ENCODE measurements at places on chromosomes 2 and 18.

- DNase-seq: no peak
These were observed 38.3 kb upstream of the SLC14A2 start for GRCh38 chr18:45576931-45577330.

DNA sequence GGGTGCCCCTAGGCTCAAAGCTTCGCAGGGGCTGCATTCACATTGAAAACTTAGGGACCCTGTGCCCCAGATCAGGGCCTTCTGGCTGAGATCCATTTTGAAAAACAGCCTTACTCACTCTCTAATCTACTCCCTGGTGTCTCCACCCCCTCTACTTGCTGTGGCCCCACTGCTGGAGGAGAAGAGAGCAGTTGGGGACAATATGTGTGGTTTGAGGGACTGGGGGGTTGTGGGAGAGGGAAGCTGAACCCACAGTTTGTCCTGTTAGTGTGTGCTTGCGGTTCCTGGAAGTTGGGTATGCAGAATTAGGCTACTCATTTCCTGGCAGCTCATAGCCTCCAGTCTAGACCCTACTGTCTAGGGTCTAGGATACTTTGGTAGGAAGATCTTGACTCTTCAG is 211.4 kb downstream of the PRKCE start:
- peak; percentile 92 for DNase-seq

DNA sequence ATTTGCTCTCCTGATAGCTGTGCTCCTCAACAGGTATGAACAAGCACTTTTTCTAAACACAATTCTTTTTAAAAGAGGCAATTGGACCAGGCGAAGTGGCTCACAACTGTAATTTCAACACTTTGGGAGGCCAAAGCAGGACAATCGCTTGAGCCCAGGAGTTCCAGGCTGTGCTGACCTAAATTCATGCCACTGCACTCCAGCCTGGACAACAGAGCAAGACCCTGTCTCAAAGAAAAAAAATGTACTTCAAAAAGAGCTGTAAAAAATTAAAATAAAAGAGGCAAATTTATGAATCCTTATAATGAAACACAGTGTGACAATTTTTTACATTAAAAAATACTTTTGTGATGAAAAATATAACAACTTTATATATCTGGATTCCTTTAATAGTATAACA is 1.8 kb upstream of the FAM124B start:
- DNase-seq: no peak

- DNase-seq: no peak
These were observed 7.3 kb upstream of the DUSP2 start for GRCh38 chr2:96152304-96153161.

DNA sequence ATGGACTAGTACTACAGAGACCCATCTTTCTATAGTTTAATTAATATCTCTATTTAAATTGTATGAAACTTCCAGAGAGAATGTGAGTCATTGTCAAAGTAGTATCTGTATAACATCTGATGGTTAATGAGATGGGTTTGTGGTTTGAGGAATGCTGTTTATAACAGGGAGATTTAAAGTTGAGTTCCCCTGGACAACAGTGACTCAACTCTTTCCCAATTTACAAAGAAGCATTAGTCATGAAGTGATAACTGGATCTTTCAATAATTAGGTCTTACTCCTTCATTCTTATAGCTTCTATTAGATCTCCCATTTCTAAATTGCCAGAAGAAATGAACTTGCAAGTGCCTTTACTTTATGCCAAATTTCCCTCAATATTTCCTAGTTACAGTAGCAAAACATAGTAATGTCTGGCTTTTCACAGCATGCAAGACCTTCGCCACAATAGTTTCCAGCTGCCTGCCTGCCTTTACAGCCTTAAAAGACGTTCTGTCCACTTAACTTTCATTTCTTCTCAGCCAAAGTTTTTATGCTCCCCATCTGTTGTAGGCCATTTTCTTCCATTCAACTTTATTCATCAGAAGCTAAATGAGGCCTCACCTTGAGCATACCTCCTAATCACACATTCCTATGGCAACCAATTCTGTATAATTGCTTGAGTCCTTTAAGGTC is 47.7 kb upstream of the WDR75 start:
- no peak for DNase-seq

DNA sequence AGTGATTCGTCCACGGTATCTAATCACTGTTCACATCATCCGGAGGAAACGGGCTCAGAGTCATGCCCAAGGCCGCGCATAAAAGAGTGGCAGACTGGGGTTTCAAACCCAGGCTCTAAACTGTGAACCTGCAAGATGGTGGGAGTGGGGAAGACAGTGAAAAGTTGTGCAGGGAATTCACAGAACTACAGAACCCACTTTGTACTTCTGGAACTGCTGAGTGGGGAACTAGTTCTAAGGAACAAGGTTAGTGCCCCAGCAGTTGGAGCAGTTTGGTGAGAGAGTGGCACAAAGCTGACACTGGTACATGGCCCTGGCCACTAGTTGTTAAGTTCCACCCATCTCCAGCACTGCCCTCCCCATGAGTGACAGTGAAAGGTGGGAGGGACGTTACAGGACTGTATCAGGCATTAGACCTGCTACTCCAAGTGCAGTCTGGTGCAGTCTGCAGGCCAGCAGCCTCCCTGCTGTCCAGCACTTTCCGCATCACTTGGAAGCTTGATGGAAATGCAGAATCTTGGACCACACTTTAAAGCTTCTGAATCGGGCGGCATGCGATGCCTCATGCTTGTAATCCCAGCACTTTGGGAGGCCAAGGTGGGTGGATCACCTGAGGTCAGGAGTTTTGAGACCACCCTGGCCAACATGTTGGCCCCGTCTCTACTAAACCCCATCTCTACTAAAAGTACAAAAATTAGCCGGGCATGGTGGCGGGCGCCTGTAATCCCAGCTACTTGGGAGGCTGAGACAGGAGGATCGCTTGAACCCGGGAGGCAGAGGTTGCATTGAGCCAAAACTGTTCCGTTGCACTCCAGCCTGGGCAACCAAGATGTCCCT is 47.3 kb downstream of the C2orf42 start:
- DNase-seq: peak; percentile 27

DNA sequence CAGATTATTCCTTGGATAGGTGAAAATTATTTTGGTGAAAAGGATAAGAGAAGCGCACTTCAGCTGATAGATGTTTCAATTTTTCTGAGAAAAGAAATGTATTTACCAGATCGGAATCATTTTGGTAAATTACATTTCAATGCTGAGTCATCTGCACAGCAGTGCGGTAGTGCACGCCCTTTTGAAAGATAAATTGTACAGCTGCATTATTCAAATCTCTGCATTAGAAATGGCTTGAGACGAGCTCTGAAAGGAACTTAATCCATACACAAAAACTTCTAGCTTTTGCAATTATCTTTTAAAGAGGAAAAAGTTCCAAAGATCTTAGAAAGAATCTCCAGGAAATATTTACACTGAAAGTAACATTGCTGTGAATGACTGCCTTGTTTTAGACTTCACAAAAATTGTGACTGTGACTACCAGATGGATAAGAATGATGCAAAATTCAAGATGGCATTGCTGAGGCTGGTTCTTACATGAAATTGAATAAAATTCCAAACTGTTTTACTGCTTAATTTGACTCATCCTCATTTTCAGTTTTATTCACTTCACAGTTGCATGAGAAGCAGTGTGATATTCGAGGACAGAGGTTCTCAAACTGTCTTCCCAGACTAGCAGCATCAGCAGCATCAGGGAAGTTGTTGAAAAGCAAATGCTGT is 161.7 kb downstream of the RND3 start:
- DNase-seq: no peak

GRCh38 chr18:78783564-78783960 is 196.1 kb upstream of the SALL3 start:
- DNase-seq: no peak

- no peak for DNase-seq
These were observed 270.7 kb downstream of the ALK start for GRCh38 chr2:29650631-29651097.

GRCh38 chr2:30871980-30872789 is 64.9 kb upstream of the CAPN13 start:
- DNase-seq: no peak

- no peak for DNase-seq
These were observed 99.9 kb downstream of the PXDN start for GRCh38 chr2:1644427-1644826.

DNA sequence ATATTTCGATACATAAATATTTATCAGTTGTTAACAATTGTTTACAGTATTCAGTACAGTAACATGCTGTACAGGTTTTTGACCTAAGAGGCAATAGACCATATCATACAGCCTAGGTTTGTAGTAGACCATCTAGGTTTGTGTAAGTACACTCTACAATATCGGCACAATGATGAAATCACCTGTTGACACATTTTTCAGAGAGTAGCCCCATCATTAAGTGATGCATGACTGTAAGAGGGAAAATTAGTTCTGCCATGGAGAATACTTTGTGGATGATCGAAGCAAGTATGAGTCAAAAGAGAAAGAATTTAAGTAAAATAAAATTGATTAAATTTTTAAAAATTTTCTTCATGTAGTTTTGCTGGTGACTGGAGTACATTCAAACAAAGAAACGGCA is 32.6 kb downstream of the VIT start:
- no peak for DNase-seq

DNA sequence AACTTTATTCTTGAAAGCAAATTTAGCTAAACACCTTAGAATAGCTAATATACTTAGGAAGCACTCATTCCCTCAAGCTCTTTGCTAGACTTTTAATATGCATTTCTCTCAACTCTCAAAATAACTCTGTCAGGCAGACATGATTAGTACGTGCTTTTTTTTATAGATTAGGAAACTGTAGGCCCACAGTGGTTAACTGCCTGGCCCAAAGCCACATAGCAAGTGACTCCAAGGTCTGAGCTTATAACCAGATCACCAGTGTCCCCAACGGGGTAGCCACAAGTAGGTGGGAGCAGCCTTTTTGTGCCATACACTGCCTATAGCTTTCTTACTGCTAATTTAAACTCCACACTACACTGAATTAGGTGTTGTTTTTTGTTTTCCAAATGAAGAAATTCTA is 576.8 kb downstream of the METTL4 start:
- DNase-seq: peak; percentile 55

- no peak for DNase-seq
These were observed 53.2 kb downstream of the NEMP2 start for GRCh38 chr2:190481339-190481738.

DNA sequence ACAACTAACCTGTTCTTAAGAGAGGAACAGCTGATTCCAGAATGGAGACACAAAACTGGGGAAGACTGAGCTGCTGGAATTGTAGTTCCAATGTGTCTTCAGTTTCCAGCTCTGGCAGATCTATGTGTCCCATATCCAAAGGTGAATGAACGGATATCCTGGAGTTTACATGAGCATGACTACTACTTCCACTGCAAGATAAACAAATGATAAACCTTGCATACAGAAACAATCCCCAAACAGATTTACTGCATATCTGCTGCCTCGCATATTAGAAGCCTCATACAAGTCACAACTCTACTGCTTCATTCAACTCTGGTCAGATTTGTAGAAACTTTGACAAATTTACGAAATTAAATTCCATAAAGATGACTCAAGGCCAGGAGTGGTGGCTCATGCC is 15.0 kb downstream of the RTTN start:
- no peak for DNase-seq

DNA sequence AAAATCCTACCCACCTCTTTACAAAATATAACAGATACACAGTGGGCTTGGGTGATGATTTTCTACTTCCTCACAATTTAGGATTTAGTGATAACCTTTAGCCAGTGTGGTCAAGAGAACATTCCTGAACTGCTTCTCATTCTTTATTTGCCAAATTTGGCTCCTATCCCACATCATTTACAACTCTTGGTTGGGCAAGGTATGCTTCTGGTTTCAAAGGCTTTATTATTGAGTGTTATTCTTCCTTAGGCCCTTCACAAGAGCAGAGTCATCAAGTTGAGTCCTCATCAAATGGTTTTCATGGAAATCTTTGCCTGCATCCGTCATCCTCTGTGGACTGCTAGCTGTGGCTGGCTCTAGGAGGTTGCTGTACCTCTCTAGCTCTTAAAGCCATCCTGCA is 472.0 kb upstream of the ETAA1 start:
- DNase-seq: no peak

GRCh38 chr2:234631646-234632514 is 135.0 kb upstream of the ARL4C start:
- no peak for DNase-seq

DNA sequence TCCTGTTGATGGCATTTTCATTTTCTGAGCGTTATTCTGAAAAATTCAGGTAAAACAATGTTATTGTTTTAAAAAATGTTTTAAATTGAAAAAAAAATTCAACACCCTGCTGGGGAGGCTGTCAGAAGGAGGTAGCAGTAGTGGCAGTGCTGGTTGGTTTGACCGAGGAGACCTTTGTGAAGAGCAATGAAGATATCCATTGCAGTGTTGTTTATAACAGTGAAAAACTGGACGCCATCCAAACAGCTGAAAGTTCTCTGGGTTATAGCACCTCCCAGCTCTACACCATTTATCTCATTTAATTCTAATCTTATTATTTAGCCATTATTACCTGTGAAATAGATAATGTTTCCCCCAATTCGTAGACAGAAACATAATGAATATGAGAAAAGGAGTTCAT is 12.6 kb upstream of the ITM2C start:
- DNase-seq: no peak

DNA sequence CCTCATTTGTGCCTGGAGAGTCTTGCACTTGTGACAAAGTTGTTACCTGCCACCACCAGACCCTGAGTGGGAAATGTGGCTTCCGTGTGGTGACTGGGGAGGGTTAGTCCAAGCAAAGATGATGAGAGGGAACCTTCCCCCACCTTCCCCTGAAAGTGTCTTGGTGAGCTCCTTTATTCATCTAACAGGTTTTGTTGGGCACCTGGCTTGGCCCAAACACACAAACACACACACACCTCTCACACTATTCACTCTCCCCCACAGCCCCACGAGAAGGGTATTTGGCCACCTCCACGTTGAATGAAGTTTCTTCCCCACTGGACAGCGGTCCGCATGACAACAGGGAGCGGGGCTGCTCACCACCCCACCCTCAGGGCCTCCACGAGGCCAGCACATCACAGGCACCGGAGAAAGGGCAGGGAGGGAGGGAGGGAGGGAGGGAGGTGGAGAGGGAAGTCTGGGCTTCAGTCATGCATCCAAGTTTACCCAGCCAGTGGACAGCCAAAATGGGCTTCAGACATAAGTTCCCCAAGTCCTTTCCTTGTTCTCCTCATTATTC is 1.4 kb downstream of the CIB4 start:
- DNase-seq: no peak

DNA sequence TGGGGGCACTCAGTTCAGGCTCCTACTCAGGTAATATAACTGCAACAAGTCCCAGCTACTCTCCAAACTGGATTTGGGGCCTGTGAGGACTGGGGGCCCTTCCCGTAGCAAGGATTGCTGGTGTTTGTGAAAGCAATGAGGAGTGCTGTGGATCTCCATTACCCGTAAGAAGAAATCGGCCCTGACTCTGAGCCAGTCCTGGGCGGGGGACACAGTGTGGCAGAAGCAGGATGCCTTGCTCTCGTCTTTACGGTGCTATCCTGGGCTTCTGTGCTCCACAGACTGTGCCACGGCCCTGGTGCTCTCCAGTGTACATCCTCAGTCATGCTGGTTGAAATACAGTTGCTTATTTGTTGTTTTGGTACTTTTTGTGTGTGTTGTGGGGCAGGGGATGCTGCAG is 172.9 kb downstream of the NDUFA10 start:
- DNase-seq: no peak

Measured in MV-4-11 (cell line).